ENCODE measurements at places on chromosomes 16 and 17. TPM values are rescaled to one million over a fixed set of nuclear protein-coding genes. Genes with fewer than 3 reads are reported as not detected.
A peak's percentile ranks its signal among the peaks of the same experiment; 100 is the strongest.

- no peak for DNase-seq
Observed at GRCh38 chr17:64583038-64583437, 76.3 kb downstream of the CEP95 start.

- peak; percentile 75 for DNase-seq
Observed at GRCh38 chr16:57576429-57576870, 34.0 kb downstream of the ADGRG5 start.

DNA sequence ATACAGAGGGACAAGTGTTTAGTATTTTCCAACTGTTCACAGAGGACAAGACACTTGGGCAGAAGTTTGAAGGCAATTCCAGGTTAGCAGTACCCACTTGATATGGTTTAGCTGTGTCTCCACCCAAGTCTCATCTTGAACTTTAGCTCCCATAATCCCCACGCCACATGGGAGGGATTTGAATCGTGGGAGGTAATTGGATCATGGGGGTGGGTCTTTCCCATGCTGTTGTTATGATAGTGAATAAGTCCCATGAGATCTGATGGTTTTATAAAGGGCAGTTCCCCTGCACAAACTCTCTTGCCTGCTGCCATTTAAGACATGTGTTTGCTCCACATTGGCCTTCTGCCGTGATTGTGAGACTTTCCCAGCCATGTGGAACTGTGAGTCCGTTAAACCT, 668.9 kb downstream of the MAF start:
- DNase-seq, result peak; percentile 43

GRCh38 chr16:81688182-81688581, 90.9 kb upstream of the PLCG2 start:
- DNase-seq, result no peak

DNA sequence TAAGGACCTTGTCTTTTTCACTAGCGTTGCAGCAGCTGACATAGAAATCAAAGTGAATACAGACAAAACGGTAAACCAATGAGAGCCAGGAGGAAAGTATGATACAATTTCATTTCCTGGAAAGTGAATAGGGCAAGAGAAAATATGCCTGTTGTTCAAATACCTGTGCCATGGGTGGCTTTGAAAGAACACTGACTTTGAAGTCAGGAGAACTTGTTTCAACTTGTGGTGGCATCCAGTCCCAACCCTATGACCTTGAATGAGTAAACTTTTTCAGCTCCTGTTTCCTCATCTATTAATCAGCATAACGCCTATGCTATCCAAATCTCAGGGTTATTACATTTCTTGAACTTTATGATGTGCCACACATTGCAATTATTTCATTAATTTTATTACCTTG, 173.7 kb upstream of the HS3ST3A1 start:
- DNase-seq, result no peak

Gene TBC1D3E
- not detected for total RNA-seq

Gene XAF1
- total RNA-seq, result not detected

DNA sequence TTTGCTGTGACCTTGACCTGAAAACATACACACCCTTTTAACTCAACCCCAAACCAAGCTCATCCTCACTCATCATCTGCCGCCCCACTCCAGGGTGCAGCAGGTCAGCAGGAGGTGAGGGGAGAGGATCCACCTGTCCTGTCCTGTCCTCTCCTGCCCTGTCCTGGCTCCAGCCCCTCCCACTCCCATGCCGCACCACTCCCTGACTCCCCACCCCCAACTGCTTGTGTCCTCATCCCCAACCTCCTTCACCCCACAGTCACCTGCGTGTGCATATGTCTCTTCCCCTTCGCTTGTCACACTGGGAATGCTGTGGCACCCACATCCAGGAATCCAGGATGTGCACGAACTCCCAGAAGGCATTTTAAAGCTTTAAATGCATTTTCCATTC, 15.6 kb downstream of the NGFR start:
- DNase-seq, result no peak

DNA sequence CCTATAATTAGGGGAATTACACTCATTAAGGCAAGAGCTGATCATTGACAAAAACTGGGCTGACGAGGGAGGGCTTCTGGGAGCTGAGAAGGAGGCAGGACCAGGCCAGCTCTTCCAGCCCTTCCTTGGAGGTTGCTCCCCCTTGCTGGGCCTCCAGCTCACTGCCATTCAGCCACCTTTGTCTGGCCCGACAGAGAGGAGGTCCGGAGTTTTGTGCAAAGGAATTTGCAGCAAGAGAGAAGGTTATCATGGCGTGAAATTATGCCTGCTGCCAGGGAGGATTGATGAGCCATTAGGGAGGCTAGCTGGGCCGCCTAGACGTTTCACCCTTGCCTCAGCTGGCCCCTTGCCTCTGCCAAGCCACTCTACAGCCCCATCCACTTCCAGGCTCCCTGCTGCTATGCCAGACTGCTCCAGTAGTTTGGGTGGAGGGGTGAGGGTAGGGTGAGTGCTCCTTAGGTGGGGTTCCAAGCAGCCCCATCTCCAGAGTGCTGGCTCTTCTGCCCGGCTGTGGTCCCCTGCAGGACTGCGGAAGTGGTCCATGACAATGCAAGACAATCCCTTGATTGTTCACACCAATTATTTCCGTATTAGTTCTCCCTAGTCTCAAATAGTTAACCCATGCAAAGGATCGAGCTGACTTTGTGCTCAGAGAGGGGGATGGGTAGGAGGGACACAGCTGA, 17.1 kb upstream of the PHF12 start:
- peak; percentile 55 for DNase-seq

GRCh38 chr17:42980766-42981397, 517 bp downstream of the RUNDC1 start:
- no peak for DNase-seq
